ENCODE measurements at places on chromosomes 11 and 22. TPM values are rescaled to one million over a fixed set of nuclear protein-coding genes. Genes with fewer than 3 reads are reported as not detected.

ARHGAP32 gene
- total RNA-seq: 9.3 TPM

PHLDA2 gene
- 2.7 TPM for total RNA-seq

GRCh38 chr11:92776676-92777075, 192.8 kb upstream of the MTNR1B start:
- H3K4me1 ChIP-seq: no peaks in the 10 kb centered on the region
- no peaks in the 10 kb centered on the region for H3K36me3 ChIP-seq
- no peak overlapping the region for H3K4me3 ChIP-seq
- no peaks in the 10 kb centered on the region for H3K27me3 ChIP-seq
- no peak for DNase-seq

- no peaks in the 10 kb centered on the region for H3K27me3 ChIP-seq
- H3K4me3 ChIP-seq: no peak overlapping the region
- H3K36me3 ChIP-seq: no peaks in the 10 kb centered on the region
Measured at GRCh38 chr22:24432059-24432853, 4.9 kb downstream of the ADORA2A start.

RAB3IL1 gene
- total RNA-seq: 39.5 TPM

CRYAB gene
- 58.2 TPM for total RNA-seq

OR51B4 gene
- not detected for total RNA-seq

Data from spleen (tissue), 13 donors.